ENCODE measurements at places on chromosomes 2 and 18.

DNA sequence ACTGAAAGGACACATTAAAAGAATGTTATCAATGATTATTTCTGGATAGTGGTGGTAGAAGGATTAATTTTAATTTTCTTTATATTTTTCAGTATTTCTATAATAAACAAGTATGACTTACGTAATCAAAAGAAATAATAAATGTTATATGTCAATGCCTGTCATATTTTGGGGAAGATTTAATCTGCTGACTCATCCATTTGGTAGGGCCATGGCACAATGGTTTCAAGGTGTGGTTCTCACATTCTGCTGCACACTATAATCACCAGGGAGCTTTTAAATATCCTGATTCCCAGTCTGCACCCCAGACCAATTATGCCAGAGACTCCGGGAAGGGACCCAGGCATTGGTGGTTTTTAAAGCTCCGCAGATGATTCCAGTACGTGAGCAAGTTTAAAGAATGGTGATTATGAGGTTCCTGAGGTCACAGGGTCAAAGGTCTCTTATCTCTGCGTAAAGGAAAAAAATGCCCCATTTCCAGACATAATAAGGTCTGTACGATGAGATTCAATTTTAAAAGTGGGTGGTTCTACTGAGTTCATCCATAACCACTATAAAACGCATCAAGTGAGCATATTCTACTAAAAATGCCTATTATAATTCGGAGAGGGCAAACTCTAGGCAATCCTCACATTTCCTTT lies 27.2 kb downstream of the WIPF1 start:
- DNase-seq = no peak

DNA sequence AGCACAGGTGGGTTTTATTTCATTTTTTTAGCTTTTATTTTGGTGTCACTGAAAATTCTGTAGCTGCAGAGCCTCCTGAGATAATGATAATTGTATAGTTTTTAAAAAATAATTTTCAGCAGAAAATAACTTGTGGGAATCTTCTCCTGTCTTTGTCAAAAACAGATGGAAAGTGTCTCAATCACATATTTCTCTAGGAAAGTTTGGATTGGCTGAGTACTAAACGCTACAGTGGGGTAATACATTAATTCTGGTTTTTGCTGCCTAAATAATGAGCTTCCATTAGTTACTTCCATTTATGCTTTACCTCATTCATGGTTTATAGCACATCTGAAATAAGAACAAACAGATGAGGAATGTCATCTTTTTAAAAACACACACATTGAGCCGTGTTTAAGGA lies 2.2 kb downstream of the TWIST2 start:
- DNase-seq = no peak

GRCh38 chr2:204051476-204051875 lies 114.9 kb downstream of the ICOS start:
- no peak for DNase-seq

GRCh38 chr2:26191316-26192159 lies 18.6 kb downstream of the GAREM2 start:
- no peak for DNase-seq

DNA sequence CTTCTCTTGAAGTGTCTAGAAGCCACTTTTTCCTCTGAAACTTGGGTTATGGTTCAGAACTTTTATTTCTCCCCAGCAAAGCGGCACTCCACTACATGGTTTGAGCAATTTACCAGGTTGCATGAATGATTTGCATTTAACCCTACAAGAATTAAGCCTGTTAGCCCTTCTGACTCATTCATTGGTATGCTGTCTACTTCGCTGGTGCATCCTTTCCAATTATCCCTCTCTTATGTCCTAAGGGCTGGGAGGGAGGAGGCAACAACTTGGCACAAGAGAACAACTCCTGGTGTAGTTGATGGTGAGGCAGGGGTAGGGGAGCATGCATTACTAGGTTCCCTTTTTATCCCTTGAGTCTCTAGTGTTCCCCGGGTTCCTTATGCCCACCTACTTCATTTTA lies 293.4 kb upstream of the MEX3C start:
- DNase-seq = no peak

DNA sequence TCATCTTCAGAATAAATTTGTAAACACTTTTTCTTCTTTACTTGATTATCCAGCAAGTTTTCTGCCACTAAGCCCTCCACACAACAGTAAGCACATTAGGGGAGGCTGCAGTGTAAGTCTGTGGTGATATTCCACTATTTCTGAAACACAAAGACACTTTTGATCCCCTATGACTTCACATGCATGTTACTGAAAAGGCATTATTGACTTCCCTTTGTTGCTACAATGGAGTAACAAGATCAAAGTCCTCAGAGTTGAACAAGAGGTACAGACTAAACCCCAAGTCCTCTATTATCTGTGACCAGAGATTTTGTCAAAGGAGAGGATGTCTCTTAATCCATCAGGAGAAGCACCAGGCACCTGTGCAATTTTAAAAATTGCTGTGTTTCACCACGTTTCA lies 157.9 kb downstream of the CD226 start:
- DNase-seq = no peak

- DNase-seq = no peak
These were observed 200.4 kb downstream of the TMEM247 start for GRCh38 chr2:46679761-46680160.

GRCh38 chr2:206983161-206983859 lies 44.0 kb downstream of the CPO start:
- no peak for DNase-seq

GRCh38 chr2:174776223-174776622 lies 12.0 kb upstream of the CHRNA1 start:
- DNase-seq = no peak

DNA sequence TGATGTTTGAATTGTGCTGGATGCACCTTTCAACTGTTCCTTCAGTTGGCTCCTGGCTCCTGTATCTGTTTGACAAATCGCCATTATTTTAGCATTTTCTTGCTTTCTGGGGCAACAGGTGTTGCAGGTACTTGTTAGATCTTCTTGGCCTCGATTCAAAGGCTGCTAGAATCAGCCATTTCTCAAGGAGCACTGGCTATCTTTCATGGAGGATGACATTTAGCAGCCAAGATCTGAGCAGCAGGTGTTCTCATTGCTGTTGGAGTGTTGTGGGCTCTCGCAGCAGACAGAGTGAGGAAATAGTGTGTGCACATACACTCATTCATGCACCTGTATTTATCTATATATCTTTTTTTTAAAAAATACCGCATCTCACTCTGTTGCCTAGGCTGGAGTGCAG lies 52.2 kb downstream of the INPP5D start:
- DNase-seq = no peak

DNA sequence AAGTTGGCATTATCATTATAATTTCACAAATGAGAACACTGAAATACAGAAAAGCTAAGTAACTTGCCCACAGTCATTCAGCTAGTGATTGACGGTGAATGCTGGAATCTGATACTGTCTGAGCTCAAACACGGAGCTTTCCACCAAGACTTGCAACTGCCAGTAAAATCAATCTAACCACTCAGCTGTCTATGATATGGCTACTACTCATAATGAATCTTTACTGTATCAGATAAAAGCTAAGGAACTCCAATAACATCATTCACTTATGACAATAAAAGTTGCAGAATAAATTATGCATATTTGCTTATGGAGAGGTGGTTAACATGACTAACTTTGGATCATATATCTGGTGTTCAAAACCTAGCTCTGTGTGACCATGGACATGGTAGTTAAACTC lies 279.4 kb upstream of the NXPH2 start:
- DNase-seq = no peak

DNA sequence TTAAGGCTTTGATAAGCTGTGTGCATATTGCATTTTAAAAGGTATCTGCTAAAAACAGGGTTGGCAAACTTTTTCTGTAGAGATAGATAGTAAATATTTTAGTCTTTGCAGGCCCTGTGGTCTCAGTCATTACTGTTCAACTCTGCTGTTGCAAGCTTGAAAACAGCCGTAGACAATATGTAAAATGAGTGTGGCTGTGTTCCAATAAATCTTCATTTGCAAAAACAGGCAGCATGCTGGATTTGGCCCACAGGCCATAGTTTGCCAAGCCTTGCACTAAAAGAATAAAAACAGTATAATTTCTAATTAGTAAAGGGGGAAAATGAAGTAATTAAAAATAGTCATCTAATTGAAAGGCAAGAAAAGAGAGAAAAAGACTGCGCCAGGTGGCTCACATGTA lies 35.3 kb downstream of the GCKR start:
- no peak for DNase-seq

DNA sequence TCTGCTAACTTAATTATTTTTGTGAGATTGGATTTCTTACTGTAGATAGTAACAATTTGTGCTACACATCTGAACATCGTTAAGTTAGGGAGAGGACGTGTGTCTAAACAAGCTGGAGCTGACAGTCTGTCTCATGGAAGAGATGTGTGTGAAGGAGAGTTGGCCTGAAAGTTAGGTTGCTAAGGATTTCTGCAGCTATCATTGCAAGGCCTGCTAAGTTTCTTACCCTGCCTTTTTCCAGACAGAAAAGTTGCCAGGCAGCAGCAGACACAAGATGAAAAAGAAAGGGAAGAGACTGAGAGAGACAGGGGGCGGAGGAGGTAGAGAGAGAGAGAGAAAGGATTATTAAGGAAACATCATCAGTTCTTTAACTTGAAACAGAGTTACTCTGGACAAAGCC lies 4.1 kb upstream of the LRP1B start:
- no peak for DNase-seq
